Glutamatergic neuron (in vitro differentiated cells): ENCODE measurements at places on chromosomes 2 and 18.
A peak's percentile ranks its signal among the peaks of the same experiment; 100 is the strongest.

GRCh38 chr2:118807668-118808428, 39.6 kb downstream of the EN1 start:
- DNase-seq, result no peak

DNA sequence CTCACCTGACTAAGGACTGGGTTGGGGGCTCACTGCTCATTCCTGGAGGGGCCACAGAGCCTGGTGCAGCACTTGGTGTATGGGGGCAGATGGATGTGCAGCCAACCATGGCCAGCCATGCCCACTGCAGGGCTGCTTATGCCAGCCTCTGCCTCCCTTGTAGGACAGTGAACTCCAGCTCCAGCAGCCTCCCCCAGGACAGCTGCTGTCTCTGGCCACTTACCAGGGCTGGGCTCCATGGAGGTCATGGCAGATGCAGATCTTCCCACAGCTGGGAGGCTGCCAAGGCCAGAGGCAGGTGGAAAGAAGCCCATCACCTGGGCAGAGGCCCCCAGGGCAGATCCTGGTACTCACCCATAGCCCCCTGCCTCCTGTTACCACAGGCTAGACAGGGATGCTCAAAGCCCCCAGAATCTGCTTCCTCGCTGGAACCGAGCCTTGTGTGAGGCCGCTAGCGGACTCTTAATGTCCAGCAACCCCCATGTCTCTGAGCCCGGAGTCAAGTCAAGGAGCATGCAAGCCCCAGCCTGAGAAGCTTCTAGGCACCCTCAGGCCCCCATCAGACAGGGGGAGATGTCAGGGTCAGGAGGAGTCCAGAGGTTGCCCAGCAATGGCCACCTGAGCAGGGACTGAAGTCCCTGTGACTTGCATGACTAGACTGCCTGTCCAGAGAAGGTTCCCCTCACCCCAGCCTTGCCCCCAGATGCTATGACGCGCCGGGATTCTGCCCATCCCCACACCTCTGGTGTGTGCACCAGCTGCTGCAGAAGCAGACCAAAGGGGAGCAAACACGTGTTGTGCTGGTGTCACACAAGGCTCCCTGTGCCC, 123.6 kb downstream of the TWIST2 start:
- no peak for DNase-seq

GRCh38 chr2:132824716-132825115, 154.7 kb upstream of the LYPD1 start:
- no peak for DNase-seq

DNA sequence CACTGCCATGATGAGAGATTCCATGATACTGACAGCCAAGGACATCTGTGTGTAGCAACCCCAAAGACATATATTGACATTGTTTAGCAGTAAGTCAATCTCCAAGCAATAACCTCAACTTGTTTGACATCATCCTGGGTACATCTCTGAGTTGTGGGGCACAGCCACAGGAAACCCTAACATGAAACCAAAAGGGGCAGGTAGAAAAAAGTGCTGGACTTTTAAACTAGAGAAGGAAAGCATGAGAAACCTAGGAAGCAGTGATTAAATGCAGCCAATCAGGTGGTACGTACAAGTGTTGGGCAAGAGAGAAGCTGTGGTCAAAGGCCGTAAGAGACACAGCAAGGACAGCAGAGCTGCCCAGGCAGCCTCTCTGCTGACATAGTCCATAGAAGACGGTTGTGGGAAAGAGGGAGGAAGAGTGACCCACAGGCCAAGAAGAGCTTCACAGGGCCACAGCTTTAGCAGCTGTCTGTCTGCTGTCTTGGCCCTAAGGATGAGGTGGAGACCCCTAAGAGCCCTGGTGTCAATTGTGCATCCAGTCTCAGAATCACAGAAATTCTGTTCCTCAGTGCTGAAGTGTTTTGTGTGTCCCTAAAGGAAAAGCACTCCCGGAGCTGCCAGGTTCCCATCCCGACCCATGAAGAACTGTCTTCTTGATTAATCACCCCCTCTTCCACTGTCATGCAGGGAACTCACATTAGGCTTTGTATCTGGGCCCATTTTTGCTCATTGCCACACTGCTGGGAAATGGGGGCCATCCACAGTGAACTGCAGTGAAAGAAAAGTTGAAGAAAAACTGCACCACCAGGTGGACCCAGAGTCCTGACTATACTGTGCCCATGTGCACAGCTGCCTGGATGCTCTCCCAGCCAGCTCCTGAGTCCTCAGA, 25.4 kb upstream of the CHN1 start:
- DNase-seq, result peak; percentile 28

DNA sequence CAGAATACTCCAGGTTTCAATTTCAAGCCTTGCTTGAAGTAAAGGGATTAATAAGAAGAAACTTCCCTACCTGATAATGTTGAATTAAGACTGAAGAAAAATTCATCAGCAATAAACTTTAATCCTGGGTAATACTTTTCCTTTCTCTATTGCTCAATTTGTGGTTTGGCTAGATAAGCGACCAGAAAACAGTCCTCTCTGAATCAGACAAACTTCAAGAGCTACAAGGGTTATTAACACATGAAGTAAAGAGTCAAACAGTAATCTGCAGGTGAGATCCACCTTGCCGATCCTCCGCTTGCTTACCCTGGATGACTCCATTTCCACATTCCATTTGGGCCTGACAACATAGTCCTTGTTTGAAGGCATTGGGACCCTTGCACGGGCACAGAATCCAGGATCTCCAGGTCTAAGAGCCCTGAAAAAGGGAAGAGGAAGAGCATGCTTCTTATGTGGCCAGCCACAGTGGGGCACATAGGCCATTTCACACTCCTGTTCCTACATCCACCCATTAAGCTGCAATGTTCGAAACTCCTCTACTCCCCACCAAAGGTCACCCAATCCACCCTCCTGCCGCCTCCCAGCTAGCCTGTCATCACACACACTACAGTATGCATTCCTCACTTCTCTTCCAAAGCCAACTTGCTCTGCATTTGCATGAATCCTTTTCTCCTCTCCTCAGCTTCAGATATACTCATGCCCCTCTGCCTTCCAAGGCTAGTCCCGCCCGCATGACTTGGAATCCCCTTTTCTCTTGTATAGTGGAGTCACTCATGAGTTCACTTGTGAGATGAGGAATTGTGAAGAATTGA, 39.8 kb downstream of the IWS1 start:
- no peak for DNase-seq

- DNase-seq, result no peak
Measured at GRCh38 chr2:138691667-138692066, 88.5 kb downstream of the NXPH2 start.

DNA sequence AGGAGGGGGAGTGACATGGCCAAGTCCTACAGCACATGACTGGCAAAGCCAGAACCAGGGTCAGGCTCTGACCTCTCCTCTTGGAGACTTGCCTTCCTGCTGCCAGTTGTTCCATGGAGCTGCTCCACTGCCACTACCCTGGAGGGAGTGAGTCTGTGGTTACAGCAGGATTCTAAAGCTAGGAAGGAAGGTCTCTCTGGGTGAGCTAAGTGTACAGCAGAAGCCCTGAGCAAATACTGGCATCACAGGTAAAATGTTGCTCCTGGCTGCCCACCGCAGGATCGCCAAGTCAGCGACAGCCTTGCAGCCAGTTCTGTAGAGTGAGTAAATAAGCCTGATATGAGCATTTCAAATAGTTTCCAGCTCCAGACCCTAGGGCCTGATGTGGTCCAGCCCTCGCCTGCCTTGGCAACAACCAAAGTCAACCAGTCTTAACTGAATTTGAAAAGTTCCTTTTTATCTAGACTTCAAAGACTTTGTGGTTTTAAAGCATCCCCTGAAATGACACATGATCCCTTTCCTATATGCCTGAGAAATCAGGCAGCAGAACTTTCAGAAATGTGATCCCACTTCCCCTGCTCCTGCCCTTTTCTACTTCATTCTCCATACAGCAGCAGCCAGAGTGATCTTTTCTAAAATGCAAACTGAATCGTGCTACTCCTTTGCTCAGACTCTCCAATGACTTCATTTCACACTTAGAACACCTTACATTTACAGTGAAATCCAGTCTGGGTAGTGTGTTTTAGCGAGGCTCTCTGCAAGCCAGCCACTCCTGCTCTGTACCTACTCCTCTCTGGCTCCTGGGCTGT, 114.3 kb downstream of the MGAT5 start:
- no peak for DNase-seq
